ENCODE measurements at places on chromosomes 7 and 10. TPM values are rescaled to one million over a fixed set of nuclear protein-coding genes. Genes with fewer than 3 reads are reported as not detected.

DNA sequence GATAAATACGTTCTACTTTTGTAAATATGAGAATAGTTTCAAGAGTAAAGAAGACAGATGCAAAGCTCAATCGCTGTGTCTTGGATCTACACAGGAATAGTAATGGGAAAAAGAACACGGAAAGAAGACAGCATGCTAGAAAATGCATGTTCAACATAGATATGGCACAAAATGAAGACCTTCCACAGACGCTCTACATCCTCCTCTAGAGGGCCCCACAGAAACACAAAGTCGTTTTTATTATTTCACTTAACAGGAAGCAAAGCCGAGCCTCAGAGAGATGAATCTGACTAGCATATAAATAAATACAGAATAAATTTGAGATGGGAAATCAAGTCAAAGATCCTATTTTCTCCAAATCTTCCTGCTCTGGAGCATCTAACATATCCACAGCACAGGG lies 292.6 kb downstream of the PARD3 start:
- no peak for DNase-seq

GRCh38 chr10:84398696-84399095 lies 70.3 kb downstream of the CCSER2 start:
- no peak for DNase-seq

DNA sequence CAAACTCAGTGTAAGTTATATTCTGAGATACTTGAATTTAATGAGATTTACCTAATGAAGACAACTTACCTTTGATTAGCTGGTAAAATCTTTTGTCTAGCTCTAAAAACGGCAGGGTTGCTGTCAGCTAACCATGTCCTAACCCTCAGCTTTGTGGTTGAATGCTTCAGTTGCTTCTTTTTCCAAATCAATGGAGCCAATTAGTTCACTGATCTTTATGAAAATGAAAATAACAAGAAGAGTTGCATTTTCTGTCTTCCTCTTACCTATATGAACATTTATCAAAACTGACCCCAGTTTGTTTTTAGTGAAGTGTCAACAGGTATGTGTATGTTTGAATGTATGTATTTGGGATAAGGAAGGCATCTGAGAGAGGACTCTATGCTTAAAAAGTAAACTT lies 253.1 kb upstream of the MTPN start:
- no peak for DNase-seq

- no peak for DNase-seq
These were observed 149.8 kb downstream of the AKR1D1 start for GRCh38 chr7:138226001-138226476.

DNA sequence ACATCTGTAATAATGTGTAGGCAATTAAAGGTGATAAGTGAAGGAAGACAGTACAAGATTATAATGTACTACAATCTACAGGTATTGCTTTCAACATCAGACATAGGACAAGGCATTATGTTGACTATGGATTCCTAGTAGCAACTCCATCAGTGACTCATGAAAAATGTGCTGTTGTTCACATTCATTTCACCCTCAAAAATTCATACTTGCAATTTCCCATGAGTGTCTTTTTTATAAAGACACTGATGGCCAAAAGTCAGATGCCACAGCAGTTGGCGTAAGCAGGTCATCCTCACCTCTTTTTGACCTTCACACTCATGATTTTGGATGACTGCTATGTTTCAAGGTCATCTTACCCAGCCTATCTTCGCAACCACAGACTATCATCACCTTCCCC lies 100.0 kb upstream of the AMPH start:
- no peak for DNase-seq

- DNase-seq: no peak
These were observed 102.5 kb downstream of the VIM start for GRCh38 chr10:17330501-17330900.

GRCh38 chr10:75223507-75223906 lies 12.2 kb downstream of the COMTD1 start:
- DNase-seq: no peak

DNA sequence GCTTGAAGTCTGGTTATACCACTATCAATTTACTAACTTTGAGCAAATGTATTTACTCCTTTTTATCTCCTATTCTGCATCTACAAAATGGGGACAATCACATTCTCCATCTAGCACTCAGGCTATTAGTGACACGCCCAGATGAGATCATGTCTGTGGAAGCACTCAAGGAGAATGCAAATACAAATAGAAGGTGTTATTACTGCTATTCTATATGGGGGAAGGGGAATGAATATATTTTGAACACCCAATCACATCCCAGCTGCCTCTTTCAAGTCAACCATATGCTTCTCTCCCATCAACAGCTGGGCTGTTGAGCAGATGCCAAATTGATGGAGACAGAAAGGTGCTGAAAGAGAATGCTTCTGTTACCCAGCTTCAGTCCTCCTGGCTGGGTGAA lies 23.5 kb downstream of the SGMS1 start:
- DNase-seq: no peak

DNA sequence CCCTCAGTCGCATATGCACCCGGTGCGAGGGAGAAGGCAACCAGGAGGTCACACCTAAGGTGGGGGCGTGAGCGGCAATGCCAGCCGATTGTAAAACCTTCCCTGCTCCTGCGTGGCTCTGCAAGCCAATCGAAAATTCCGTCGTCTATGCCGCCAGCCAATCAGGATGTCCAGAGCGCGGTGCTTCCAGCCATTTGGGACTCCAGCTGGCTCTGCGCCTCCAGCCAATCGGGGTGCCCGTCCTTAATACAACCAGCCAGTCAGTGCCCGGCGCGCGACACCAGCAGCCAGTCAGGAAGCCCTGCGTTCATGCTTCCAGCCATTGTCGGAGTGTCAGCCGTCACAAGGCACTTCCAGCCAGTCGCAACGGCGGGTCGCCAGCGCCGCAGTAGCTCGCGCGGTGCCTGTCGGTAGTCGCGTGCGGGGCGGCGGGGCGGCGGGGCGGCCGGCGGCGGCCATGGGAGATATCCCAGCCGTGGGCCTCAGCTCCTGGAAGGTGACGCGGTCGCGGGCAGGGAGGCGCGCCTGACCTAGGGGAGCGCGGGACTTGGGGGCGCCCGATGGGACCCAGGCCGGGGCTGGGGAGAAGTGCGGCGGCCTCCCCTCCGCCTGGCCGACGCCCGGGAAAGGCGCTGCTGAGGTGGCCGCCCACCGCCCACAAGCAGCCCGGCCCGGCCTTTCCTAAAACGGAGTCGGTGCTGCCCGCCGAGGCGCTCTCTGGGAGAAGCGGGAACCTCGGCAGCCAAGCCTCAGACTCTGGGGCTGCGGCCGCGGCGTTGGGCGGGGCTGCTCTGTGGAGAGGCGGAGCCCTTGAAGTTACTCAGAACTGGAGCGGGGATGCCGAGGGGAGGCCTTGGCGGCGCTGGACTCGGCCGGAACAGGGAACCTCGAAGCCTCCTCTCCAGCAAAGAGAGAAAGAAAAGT lies at the start of gene AKR1E2:
AKR1E2 (plus strand) TSS at position 340 of the 924 bp plus-strand sequence; CDS start at position 458, 118 bp downstream.
- peak; percentile 96 for DNase-seq

- DNase-seq: no peak
These were observed 10.8 kb upstream of the JCAD start for GRCh38 chr10:30070001-30070685.

DNA sequence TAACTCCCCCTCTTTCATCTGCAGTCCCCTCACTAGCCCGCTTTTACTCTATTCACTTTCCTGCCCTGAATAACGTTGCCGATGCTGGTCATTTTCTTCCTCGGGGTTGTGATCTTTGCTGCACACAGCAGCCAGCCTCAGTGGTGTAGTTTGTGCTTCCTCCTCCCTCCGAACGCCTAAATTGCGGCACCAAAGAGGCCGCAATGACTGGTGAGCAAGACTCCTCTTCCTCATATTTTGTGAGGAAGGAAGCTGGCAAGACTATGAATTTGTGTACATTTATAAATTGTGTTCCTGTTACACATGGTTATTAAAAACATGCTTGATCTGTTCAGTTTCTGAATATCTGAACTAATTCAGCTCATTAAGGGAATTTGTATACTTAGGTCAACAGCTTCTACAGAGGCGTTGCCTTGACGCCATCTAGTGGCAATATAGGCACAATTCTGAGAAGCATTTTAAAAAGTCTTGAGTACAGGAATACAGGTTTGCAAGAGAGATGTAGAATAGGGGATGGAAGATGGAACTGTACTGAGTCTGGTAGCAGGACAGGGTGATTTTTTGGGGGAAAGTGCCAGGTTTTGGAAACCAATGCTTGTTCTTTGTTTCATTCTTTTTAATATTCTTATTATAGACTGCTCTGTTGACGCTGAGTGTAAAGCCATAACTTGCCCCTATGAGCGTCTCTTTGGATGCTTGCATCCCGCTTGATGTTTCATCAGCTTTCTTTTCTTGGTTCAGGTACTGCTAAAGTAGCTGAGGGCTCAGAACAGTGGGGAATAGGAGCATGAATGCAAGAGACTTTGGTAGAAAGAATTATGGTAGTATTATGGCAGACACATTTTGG lies 4.1 kb upstream of the TAS2R5 start:
- DNase-seq: no peak

DNA sequence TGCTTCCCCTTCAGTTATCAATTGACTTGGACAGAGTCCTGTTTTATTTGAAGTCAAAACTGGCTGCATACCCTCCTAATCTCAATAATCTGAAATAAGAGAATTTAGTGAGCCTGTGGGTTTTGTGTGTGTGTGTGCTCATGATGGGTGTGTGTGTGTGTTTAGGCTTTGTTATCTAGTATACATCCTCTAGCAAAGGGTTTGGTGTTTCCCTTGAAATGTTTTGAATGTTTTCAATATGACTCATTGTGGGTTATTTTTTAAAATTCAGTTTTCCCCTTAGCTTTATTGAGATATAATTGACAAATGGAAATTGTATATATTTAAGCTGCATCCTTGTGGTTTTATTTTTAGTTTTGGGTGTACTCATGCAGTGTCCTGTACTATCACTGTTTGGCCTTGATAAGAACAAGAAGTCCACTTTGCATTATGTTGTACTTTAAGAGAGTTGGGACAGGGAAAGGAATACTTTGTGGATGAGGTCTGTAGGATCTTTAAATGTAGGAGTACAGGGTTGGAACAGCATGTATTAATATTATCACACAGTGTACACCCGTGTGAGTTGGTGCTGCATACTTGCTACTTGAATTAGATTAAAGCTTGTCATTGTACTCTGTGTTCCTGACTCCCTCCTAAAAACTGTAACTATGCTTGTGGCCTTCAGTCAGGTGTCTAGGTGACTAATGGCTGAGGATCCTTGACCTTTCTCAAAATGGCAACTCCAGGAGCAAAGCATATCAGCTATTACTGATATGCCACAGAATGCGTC lies 58.3 kb downstream of the VCL start:
- DNase-seq: no peak

- no peak for DNase-seq
These were observed 130.5 kb downstream of the RALA start for GRCh38 chr7:39753823-39754325.

- DNase-seq: no peak
These were observed 100.3 kb downstream of the RAPGEF5 start for GRCh38 chr7:22256541-22257096.

DNA sequence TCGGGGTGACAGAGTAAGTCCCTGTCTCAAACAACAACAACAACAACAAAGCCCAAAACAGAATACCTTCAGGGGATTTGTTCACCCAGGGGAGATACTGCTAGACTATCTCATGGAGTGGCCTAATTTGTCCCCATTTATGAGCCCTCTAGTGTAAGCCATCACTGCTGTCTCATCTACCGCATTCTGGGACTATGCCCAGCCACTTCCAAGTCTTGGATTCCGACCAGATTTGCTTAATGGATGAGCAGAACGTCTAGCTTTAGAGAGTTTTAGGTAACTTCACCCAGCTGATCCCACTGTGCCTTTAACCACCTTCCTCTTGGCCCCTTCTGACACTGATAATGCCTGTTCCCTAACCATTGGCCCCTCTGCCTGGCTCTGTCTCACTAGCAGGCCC lies 47.1 kb downstream of the PAPSS2 start:
- peak; percentile 39 for DNase-seq

GRCh38 chr10:97150616-97151015 lies 35.1 kb downstream of the SLIT1 start:
- DNase-seq: no peak

GRCh38 chr7:7504910-7505704 lies 30.6 kb downstream of the COL28A1 start:
- no peak for DNase-seq

GRCh38 chr7:55641273-55641691 lies 69.0 kb upstream of the VOPP1 start:
- no peak for DNase-seq

GRCh38 chr7:27144781-27145164 lies 1.3 kb upstream of the HOXA5 start:
- DNase-seq: no peak

- DNase-seq: peak; percentile 88
These were observed 14.5 kb upstream of the ZNF273 start for GRCh38 chr7:64888561-64888900.

GRCh38 chr10:122093076-122093475 lies 104.1 kb downstream of the TACC2 start:
- DNase-seq: no peak

GRCh38 chr10:2925631-2926030 lies 141.7 kb upstream of the PFKP start:
- DNase-seq: no peak

- DNase-seq: no peak
These were observed 464.3 kb upstream of the NRP1 start for GRCh38 chr10:33798754-33799153.

DNA sequence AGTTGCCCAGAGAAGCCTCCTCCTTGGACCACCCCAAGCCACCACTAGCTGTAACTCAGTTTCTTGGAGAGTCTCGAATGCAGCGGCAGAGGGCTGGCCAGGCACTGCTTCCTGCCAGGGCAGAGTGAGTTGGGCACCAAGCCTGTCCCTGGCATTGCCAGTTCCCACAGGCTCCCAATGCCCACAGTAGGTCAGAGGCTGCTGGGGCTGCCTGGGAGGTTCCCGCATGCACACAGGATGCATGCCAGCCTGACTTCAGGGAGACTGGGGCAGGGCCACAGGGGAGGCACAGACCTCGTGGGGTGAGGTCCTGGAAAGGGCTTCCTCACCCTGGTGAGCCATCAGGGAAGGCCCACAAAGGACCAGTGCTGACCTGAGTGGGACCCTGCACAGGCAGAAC lies 152.8 kb downstream of the ZNF248 start:
- DNase-seq: no peak

DNA sequence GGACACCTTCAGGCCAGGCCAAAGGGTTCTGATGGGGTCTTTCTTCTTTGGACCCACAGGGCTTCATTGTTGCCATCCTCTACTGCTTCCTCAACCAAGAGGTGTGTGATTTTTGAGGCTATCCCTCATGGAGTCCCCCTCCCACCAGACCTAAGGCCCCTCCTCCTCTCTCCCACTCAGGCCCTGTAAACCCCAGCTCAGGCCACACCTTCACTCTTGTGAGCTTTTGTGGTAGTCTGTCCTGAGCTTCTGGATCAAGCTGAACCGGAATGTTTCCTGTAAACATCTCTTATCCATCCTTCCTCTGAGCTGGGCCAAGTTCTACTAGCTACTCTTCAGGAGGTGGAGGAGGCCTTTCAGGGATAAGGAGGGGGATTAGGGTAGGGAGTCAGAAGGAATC lies 13.5 kb downstream of the GHRHR start:
- no peak for DNase-seq

IRF5 gene
- total RNA-seq: 7.6 TPM

HSPA12A gene
- 24.5 TPM for total RNA-seq

SMKR1 gene
- total RNA-seq: 0.33 TPM

CHN2 gene
- total RNA-seq: 9.8 TPM

MSS51 gene
- total RNA-seq: 0.83 TPM

DENND2A gene
- total RNA-seq: 46.4 TPM

FAM25A gene
- total RNA-seq: not detected

SFMBT2 gene
- 11.4 TPM for total RNA-seq

SFXN4 gene
- total RNA-seq: 39.9 TPM

CPEB3 gene
- 10.0 TPM for total RNA-seq

LIPF gene
- not detected for total RNA-seq

ARPC1A gene
- 101 TPM for total RNA-seq

SOSTDC1 gene
- 0.71 TPM for total RNA-seq
